ENCODE measurements at places on chromosomes 3 and 15.

DNA sequence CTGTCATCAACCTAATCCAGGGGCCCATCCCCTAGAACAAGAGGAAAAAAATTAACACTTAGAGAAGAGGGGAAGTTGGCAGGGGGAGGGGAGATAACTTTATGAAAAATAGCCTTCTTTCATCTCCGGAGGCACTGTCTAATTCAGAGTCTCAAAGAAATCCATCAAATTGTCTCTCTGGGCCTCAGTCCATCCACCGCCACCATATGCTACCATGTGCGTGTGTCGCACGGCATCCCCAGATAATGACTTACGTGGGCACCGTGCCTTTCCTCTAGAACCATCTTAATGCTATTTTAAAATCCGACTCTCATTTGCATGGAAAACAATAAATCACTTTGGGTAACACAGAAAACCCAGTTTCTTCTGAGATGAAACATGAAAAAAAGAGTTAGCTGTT, 619.7 kb downstream of the FHIT start:
- DNase-seq, result no peak

DNA sequence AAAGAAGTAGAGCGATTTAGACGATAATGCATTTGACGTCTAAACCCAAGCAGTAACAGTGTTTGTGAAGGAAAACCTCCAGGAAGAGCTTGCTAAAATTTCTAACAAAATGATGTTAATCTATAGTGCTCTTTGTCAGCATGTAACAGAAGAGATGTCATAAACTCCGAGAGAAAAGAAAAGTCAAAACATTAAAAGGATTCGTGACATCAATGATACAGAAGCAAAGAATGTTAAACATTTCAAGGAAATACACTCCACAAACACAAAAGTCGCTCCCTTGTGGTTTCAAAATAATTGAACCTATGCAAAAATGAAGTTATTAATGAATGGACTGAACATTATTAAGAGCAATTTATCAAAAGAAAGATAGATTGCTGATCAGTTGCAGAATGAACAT, 27.9 kb downstream of the AADAC start:
- DNase-seq, result no peak

- DNase-seq, result no peak
Observed at GRCh38 chr15:86735247-86736040, 655.8 kb downstream of the AGBL1 start.

- no peak for DNase-seq
Observed at GRCh38 chr15:65837301-65838294, 31.7 kb upstream of the RAB11A start.

DNA sequence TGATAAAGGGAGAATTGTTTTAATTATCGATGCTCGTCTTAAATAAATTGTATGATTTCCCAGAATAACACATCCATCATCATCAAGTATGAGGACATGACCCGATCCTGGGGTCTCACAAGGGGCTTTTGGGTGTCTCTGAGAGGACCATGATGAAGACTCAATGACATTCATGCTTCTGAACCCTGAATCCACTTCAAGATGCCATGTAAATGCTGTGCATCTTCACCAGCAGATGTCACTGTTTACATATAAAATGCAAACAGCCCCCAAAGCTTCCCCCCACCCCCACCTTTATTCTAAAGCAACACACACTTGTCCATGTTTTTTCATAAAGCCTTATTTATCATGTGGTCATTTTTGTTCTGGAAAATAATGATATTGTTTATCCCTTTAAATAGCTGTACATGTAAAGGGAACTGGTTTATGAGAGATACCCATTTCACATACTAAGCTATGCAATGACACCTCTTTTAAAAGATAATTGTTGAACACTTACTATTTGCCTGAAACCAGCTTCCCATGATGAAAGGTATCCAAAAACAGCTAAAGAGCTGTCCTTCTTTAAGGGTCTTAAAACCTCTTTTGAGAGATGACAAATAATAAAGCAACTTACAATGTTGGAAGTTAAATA, 69.7 kb upstream of the UBE3A start:
- no peak for DNase-seq

- DNase-seq, result peak; percentile 46
Observed at GRCh38 chr3:71955240-71956068, 170.5 kb upstream of the PROK2 start.

GRCh38 chr3:172084871-172085556, 45.6 kb downstream of the FNDC3B start:
- DNase-seq, result no peak

DNA sequence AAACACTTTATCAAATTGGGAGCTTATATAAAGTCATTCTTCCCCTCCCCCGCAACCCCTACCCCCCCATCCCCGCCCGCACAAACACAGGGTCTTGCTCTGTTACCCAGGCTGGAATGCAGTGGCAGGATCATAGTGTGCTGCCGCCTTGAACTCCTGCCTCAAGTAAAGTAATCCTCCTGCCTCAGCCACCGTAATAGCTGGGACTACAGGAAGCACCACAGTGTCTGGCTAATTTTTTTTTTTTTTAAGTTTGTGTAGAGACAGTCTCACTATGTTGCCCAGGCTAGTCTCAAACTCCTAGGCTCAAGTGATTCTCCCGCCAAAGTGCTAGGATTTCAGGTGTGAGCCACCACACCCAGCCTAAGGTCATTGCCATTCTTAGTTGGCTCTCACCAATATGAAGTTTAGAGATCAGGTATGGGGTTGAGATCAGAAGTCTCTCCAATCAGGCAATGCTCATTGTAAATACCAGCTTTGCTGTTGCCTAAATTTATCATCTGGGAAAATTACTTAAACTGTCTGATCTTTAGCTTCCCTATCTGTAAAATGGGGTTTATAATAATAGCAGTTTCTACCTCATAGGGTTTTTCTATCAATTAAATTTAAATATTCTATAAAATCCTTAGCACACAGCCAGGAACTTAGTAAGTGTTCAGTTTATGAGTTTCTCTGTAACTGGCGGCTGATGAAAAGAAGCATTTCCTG, 60.3 kb downstream of the TGFBR2 start:
- DNase-seq, result no peak

- no peak for DNase-seq
Observed at GRCh38 chr15:74175271-74176191, 2.0 kb downstream of the ISLR start.

GRCh38 chr3:118909763-118910162, 124.9 kb downstream of the IGSF11 start:
- no peak for DNase-seq

Measured in stimulated activated CD4-positive, alpha-beta T cell treated with anti-CD3 and anti-CD28 coated beads, Interleukin-2, amount 100 ng/mL, for 24 hours (primary cell).